ENCODE measurements at places on chromosomes 16 and 17.

DNA sequence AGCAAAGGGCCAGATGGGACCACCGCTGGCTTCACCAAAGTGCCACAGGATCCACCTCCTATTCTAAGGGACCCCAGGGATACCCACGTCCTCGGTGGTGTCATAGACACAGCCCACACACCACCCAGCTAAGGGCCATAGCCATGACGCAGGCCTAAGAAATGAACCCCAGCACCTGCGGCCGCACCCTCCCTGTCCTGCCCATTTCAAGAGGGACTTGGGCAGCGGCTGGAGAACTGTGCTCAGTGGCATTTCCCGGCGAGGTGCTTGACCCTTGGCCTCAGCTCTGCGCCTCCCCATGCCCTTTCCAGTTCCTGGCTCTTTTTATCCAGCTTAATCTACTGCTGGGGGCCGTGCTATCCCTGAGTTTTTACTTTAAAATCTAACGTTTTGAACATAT is 27.3 kb downstream of the ZNF778 start:
- no peak for DNase-seq

- no peak for DNase-seq
Measured at GRCh38 chr17:8500609-8501008, 64.9 kb downstream of the NDEL1 start.

- peak; percentile 96 for DNase-seq
Measured at GRCh38 chr16:19086322-19087199, 19.1 kb downstream of the COQ7 start.

DNA sequence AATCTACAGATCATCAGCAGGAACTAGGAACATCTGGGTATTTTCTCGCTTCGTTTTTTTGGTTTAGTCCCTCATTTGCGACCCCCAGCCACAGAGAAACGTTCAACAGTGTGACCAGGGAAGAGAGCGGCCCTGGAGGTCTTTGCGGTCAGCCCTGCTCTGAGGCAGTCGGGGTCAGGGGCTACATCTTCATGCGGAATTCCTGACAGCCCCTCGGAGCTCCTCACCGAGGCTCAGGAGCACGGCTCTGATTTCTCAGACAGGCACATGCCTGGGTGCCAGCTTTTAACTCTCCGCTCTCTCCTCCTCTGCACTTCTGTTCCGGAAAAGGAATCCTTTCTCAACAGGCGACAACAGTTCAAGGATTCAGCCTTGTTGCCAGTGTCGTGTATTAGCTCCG is 8.0 kb upstream of the WDR45B start:
- DNase-seq = no peak

GRCh38 chr16:11251525-11252481 is 4.2 kb downstream of the SOCS1 start:
- peak; percentile 66 for DNase-seq

DNA sequence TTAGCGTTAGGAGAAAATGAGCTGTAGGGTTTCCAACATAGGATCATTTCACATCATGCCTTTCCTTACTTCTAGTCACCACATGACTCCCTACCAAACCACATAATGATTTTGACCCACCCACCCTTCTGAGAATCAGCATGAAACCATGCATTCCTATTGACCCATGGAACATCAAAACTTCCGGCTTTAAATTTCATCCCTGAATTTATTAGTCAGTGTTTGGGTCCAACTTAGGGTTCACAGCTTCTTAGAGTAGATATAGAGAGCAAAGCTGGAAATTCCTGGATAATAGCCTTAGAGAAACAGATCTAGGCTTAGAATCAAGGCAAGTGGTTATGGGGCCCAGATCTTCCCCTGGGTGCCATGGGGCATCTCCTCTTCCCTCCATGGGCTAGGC is 162.6 kb downstream of the TOX3 start:
- no peak for DNase-seq

DNA sequence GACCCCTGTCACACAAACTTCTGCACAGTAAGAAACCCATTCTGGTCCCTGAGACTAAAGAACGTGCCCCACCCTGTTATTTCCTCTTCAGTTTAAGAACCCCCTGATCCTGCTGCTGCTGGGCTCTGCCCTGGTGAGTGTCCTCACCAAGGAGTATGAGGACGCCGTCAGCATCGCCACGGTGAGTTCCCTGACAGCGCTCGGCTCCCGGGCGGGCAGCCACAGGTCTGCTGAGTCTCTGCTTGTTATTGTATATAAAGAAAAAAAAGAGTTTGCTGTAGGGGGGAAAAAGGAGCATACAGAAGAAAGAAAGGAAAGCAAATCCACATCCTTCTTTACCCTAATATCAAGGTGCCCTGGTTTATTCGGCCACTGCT is 40.0 kb downstream of the ATP2C2 start:
- no peak for DNase-seq

DNA sequence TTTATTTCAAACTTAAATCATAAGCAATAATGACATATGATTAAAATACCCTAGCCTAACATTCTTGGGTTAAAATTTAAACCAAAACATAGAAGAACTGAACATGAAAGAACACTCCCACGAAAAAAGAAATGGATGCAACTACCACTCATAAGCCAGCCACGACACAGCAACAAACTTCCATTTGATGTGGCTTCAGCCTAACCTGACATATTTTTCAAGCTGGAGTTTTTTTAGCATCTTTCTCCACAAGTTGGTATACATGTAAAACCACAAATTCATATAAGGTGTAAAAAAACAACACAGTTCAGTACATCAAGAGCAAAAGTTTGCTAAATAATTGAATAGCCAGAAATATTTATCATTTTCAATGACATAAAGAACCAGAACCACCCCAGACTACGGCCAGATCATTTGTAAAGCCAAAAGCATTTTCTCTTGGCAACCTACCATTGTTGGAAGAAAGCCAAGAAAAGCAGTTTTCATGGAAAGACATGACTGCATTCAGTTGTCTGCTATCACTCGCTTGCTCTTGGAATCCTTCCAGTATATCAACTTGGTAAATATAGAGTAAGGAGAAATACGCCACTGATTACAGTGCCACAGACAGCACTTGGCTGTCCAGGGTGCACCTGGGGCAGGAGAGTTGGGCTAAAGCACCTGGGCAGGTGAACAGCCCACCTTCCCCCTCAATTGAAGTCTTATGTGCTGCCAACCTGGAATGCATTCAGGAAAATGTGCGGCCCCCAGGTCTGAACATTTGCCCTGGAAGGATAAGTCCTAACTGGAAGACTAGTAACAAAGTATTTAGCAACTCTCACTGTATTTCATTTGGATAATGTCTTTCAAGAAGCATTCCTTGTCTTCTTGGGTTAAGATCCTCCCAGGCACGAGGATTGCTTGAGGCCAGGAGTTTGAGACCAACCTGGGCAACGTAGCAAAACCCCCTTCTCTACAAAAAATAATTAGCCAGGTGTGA is 60.5 kb downstream of the CREBBP start:
- DNase-seq = no peak

DNA sequence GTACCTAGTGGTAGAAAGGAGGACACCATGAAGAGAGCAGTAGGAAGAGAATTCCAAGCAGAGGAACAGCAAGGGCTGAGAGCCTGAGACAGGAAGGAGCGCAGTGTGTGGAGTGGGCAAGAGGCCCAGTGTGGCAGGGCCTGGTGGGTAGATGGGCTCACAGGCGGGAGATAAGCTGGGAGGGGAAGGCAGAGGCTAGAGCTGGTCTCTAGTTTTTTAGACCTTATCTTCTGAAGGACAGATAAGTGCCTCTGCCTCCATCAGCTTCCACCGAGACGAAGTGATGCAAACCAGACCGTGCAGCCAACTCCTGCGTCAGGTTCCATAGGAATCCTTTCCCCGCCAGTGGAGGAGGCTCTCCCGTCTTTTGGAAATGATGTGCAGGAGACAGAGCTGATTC is 33.6 kb downstream of the CDH1 start:
- DNase-seq = no peak

GRCh38 chr16:27222249-27223225 is 19.2 kb downstream of the KDM8 start:
- DNase-seq = no peak

- DNase-seq = no peak
Measured at GRCh38 chr17:57485566-57485865, 229.2 kb downstream of the MSI2 start.

- DNase-seq = no peak
Measured at GRCh38 chr17:36938566-36939051, 1.3 kb downstream of the LHX1 start.

GRCh38 chr16:69012906-69013305 is 92.5 kb upstream of the HAS3 start:
- DNase-seq = no peak

GRCh38 chr17:7515911-7516610 is 31.9 kb downstream of the POLR2A start:
- peak; percentile 75 for DNase-seq

DNA sequence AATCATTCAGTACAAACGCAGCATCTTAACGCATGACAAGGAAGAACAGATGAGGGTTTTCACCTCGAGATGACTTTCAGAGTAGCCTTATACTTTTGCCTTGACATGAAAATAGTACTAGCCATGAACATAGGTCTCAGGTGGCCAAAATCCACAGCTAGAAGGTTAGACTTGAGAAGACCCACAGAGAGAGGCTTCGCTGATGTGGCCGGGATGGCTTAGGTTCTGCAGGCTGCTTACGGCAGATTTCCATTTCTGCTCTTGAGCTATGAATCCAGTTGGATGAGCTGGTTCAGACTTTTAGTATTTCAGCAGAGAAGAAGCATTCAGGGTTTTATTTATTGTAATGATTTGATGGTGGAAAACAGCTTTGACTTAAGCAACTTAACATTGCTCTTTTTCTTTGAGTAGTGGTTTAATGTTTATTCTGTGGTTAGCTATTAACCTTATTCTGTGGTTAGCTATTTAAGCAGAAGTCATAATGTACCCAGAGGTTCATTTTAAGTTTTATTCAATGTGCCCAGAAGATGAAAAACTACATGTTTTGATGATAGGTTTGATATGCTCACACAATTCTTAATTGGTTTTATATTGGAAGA is 7.6 kb downstream of the KRT24 start:
- DNase-seq = no peak

DNA sequence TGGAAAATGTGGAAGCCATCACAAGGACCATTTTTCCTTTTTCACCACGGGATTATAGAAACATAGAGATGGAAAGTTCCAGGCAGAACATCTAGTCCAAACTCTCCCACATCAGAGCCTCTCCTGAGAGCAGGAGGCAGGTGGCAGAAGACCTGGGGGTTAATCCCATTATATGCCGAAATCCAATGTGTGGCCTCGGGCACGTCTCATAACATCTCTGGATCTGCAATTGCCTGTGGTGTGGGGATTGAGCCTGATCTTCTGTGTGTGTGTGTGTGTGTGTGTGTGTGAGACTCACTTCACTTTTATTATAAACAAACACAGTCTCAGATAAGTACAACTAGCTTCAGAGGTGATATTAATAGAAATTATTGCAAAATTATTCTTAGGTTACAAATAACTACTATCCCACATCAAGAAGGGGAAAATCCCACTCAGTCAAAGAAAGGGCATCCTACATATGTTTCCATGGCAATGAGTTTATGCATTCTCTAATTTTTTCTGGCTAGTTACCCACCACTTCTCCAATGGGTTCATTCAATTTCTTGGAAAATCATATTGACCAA is 199.1 kb downstream of the FOXL1 start:
- no peak for DNase-seq

GRCh38 chr17:20935740-20936139 is 107.1 kb downstream of the USP22 start:
- no peak for DNase-seq

DNA sequence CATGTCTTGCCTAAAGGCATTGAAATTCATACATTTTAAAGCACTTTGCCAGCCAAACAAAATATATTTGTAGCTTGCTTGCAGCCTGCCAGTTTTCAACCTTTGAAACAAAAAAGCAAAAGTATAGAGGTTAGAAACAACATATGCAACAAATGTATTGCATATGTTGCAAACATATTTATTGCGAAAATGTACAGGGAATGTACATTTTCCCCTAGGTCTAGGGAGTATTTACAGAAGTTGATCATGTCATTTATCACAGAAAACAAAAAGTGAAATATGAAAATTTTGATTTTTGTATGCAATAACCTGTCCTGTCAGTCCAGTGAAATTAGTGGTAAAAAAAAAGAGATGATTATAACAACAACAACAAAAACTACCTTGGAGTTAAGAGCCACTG is 171.5 kb downstream of the SPECC1 start:
- peak; percentile 45 for DNase-seq

GRCh38 chr17:46875849-46876352 is 24.5 kb downstream of the WNT9B start:
- no peak for DNase-seq

GRCh38 chr16:88886845-88887521 is 20.5 kb upstream of the PABPN1L start:
- DNase-seq = no peak

DNA sequence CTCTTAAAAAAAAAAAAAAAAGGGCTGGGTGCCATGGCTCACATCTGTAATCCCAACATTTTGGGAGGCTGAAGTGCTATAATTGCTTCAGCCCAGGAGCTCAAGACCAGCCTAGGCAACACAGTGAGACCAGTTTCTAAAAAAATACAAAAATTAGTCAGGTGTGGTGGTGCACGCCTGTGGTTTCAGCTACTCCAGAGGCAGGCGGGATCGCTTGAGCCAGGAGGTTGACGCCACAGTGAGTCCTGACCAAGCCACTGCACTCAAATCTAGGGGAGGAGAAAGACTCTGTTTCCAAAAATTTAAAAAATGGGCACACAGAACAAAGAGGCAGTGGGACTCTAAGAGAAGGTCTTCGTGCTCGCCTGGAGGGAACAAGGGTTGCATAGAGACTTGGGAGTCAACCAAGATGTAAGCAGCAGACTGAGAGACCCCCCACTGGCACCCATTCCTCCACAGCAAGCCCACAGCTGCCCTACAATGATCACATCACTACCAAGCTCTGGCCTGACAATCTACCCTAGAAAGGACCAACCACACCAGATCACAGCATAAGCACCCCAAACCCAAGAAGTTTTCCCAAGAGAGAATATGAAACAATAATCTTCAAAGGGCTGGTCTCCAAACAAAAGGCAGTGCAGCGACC is 121.6 kb downstream of the ANKRD11 start:
- no peak for DNase-seq

GRCh38 chr17:15081008-15081407 is 184.1 kb downstream of the PMP22 start:
- no peak for DNase-seq

- peak; percentile 84 for DNase-seq
Measured at GRCh38 chr16:29745853-29746345, at the start of gene C16orf54. Gene C16orf54 (minus strand): TSS chr16:29745990. CDS start chr16:29744951, 1,039 bp downstream.

DNA sequence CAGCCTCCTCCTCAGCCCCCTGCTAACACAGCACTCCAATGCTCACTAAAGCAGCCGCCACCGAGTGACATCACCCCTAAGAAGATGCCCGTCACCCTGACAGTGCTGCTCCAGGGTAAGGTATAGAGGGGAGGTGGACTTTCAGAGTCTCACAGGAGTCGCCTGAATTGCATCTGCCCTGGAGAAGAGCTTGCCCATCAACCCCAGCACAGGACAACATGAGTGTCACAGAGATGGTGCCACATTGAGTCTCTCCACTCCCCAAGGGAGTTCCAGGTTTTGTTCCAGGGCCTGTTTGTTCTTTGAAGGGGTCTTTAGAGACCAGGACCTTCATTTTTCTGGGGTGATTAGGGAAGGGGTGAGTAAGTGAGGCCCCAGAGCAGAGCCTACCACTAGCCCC is 2.2 kb upstream of the P2RX5 start:
- no peak for DNase-seq

- no peak for DNase-seq
Measured at GRCh38 chr16:85261657-85262557, 149.6 kb upstream of the CIBAR2 start.

Data from suppressor macrophage treated with lipopolysaccharide for 1 hour (primary cell).